Activated CD4-positive, alpha-beta T cell treated with anti-CD3 and anti-CD28 coated beads, Interleukin-2, amount 10 ng/mL, durations not matched to agents 7 days and 5 days (primary cell): ENCODE measurements at places on chromosomes 5 and 9.

DNA sequence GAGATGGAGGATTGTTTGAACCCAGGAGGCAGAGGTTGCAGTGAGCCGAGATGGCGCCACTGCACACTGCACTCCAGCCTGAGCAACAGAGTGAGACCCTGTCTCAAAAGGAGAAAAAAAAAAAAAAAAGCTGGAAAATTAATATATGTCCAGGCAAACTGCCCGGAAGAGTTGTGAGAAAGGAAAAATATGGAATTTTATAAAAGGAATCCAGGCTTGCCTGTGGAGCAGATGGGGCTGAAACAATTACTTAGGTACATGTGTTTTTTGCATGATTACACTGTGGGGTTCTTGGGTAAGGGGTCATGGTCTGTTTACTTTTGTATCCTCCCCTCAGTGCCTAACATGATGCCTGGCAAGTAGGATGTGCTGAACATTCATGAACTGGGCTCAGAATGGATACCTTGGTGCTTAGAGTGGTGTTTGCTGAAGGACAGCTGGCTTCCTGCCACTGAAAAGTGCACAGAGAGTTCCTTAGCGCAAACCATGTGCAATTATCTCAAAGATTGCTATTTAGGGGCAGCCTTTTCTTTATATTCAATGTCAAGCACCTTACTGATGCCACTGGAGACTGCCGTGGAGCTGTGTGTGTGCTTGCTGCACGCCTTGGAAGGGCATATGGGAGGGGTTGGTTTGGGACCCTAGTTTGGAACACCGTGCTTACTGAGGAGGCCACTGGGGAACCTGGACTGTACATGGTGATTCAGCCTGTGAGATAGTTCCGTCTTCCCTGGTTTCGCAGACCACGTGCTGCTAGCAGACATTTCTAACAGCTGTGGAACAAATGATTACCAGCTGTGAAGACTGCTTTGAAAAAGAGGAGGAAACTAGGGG lies 78.4 kb downstream of the MAP1B start:
- no peak for DNase-seq

GRCh38 chr5:55177078-55177477 lies 4.1 kb upstream of the CDC20B start:
- DNase-seq, result no peak

- no peak for DNase-seq
These were observed 29.3 kb downstream of the SLC1A1 start for GRCh38 chr9:4519604-4520003.

DNA sequence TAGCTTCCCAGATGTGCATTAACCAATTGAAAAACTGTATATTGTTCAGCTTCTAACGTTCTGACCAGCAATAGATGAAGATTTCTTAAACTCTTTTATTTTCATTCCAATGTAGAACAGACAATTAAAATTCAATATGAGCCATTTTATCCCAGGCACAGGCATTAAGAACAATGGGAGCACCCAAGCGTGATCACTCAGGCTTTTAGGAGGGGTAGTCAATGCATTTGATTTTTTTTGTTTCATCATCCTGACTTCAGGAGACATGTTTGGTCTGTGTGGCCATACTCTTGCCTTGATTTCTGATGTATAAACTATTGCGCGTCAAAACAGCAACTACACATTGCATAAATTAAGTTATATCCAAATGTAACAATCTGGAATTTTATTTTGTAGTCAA lies 653.0 kb upstream of the RORB start:
- no peak for DNase-seq

DNA sequence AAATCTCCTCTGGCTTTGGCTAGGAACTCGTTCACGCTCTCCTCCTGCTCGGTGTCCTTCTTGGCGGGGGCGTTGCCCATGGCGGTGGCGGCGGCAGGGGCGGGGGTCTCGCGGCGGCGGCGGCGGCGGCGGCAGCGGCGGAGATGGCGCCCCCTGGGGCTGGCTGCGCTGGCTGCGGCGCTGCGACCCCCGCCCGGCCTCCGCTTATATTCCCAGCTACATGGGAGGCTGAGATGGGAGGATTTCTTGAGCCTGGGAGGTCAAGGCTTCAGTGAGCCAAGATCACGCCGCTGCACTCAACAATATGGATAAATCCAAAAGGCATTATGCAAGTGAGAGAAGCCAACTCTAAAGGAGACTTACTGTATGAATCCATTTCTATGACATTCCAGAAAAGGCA lies at the start of gene PRKACG:
Gene PRKACG, minus strand, starts transcription at position 101 of the 400 bp plus-strand sequence. Its CDS starts 21 bp downstream, at position 80.
- no peak for DNase-seq

DNA sequence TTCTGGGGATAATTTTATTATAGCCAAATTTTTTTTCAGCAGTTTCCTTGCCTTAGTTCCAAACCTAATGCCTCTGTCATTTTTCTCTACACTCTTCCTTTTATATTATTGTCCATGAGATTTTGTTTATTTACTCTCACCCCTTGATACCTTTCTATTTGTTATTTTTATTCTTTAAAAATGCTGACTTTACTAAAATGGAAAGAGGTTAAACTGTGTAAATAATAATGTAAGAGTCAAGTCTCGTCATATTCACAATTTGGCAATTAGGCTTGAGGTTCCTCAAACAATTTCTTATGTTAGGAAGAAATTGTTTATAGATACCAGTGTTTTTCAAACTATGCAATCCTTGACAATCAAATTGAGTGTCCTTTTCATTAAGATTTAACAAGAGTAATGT lies 428.6 kb upstream of the CDH9 start:
- no peak for DNase-seq

DNA sequence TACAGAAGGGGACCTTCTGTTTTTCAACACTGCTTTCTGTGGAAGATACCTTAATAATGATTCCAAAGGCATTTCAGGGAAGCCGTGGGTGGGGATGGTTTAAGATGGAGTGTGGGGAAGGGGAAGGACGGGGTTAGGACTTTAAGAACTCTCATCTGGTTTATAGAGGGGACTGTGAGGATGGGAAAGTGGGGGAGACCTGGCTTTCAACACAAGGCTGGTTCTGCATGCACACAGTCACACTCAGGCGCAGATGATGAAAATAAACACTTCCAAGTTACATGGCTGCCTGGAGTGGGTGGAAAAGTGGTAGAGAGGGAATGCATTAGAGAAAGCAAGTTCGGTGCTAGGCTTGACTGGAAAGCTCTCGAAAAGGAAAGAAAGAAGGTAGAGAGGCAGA lies 4.9 kb downstream of the MSANTD3 start:
- no peak for DNase-seq

DNA sequence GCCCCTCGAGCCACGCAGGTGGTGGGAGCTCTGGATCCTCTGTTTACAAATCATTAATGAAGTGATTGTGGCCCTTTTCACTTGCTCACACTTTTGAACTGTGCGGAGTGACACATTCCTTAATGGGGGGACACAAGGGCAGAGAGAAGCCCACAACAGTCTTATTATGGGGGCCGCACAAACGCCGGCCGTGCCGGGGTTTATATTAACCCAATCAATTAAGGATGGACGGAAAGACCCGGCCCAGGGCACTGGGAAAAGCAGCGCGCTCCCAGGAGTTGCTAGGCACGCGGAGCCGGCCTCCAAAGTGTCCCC lies 634.8 kb downstream of the IRX1 start:
- DNase-seq, result no peak

DNA sequence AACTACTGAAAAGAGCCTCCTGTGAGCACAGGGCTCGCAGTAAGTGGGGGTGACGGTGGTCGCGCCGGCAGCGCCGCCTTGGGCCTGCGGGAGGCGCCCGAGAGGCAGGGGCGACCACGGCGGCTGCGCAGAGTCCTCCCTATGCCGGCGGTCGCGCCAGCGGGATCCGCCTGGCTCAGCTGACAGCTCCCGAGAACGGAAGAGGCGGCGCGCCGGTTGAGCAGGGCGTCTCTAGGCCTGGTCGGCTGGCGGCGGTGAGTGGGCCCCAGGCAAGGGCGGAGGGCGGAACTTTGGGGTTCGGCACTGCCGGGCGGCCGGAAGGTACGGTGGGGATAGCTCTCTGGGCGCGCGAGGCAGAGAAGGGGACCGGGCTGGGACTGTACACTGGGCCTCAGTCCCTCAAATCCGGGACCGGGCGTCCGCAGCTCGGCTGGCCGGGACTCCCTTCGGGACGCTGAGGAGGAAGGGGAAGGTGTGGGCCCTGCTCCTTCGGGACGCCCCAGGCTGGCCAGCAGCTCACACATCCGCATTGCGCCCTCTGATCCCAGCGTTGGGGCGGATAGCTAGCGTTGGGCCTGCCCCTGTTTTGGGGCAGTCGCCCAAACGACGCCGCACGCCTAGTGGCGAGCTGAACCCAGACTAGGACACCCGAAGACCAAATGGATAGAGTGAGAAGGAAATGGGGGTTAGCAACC lies at the start of gene RNF14:
Gene RNF14, plus strand, starts transcription at position 192 of the 695 bp plus-strand sequence. CDS start 4,484 bp downstream, outside the sequence.
- DNase-seq, result peak; percentile 95

GRCh38 chr5:58188262-58188651 lies 271.6 kb downstream of the PLK2 start:
- DNase-seq, result no peak

DNA sequence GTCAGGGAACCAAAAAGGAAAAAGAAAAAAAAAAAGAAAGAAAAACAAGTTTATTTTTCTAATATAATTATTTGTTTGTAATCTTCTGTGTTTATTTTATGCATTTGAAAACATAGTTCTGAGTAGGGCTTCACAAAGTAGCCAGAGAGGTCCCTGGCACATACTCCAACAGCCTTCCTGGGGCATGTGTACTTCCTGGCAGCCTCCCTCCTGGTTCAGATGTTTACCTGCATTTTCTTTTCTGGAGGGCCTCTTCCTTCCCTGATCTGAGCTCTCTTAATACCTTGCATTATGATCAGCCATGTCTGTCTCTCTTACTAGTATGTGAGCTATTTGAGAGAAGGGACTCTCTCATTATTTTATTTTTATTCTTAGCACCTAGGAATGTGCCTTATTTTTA lies 361.8 kb downstream of the KDM4C start:
- DNase-seq, result no peak

- DNase-seq, result no peak
These were observed 86.6 kb upstream of the SLC24A2 start for GRCh38 chr9:19875291-19875920.

GRCh38 chr9:25570802-25571201 lies 107.4 kb downstream of the TUSC1 start:
- DNase-seq, result no peak

GRCh38 chr5:144638787-144639186 lies 468.1 kb downstream of the KCTD16 start:
- DNase-seq, result no peak

DNA sequence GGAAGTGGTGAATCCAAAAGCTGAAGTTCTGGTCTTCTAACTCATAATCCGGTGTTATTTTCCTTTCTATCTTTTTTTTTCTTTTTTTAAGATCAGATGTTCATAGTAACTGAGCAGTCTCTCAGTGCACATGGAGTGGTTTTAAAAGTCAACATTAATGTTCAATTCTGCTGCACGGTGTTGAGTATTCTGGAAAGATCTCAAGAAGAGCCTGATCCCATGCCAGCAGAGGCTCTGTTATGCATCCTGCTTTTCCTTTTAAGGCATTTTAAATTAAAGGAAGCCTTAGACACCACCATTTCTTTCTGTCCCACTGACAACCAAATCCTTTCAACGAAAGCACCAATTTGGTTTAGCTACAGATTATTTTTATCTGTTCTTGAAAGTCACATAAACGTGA lies 33.4 kb downstream of the SEMA5A start:
- no peak for DNase-seq

DNA sequence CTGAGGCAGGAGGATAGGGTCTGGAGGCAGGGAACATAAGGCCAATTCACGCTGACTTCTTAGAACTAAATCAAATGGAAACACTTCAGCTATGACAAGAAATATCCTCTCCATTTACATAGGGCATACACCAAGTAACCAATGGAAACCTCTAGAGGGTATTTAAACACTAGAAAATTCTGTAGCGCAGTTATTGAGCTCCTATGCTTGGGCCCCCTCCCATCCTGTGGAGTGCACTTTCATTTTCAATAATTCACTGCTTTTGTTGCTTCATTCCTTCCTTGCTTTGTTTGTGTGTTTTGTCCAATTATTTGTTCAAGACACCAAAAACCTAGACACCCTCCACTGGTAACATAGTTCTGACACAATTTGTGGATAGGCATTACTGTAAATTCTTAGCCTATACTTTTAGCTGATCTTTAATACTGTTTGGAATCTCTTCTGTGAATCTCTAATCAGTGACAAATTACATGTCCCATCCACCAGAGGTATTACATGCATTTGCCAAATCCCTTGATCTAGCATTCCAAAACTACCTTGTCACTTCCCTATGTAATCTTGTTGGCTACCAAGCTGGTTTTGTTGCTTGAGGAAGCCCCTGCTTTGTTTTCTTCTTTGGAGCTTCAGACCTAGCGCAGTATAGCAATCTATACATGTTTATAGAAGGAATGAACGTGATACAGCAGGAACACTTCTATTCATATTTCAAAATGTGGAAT lies 61.6 kb downstream of the ST8SIA4 start:
- no peak for DNase-seq

DNA sequence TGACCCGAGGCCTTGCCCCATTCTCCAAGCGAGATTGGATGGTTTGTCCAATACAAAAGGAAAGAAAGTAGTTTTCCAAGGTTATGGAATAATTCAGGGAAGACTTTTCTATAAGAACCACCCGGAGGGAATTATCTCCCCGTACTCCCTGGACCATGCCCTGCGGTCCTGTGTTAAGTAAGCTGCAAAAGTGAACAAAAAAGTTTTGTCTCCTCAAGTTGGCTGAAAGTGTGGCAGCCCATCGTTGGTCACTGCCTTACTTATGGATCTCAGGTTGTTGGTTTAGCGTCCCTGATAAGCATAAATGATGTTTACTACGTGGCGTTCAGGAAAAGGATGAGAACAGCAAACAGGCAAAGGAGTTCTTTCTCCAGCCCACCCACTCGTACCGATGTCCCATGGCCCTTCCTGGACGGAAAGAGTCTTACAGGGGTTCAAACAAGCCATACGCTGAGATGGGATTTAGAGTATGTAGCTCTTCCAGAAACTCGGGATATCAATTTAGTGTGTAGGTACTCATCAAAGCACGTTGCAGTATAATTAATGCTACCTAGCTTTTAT lies 413 bp upstream of the AUH start:
- no peak for DNase-seq

GRCh38 chr9:112174965-112175795 lies at the start of gene SUSD1:
SUSD1 (minus strand) TSS chr9:112175297; CDS start chr9:112175235, 62 bp downstream.
- DNase-seq, result peak; percentile 33

GRCh38 chr9:130235558-130236435 lies 29.8 kb upstream of the HMCN2 start:
- peak; percentile 67 for DNase-seq

DNA sequence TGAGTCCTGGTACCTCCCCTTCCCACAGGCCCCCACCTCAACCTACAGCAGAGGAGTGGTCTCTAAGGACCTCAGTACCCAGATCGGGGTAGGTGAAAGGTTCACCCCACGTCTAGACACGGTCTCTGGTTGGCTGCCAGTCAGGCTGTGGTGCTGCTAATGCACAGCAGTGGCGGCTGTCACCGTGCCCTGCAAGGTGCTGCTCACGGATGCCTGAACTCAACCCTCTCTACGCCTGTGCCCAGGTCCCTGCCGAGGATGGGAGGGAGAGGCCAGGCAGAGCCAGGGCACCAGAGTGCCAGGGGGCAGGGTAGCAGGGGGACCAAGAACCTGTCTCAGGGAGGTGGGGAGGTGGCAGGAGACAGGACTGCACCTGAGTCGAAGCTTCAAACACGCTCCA lies 14.3 kb downstream of the IER5L start:
- DNase-seq, result no peak

- no peak for DNase-seq
These were observed 21.0 kb downstream of the GLRX start for GRCh38 chr5:95801532-95801931.
